ENCODE measurements at places on chromosomes 16 and 17.

GRCh38 chr17:40436636-40437035 is 6.6 kb upstream of the IGFBP4 start:
- no peak for DNase-seq

DNA sequence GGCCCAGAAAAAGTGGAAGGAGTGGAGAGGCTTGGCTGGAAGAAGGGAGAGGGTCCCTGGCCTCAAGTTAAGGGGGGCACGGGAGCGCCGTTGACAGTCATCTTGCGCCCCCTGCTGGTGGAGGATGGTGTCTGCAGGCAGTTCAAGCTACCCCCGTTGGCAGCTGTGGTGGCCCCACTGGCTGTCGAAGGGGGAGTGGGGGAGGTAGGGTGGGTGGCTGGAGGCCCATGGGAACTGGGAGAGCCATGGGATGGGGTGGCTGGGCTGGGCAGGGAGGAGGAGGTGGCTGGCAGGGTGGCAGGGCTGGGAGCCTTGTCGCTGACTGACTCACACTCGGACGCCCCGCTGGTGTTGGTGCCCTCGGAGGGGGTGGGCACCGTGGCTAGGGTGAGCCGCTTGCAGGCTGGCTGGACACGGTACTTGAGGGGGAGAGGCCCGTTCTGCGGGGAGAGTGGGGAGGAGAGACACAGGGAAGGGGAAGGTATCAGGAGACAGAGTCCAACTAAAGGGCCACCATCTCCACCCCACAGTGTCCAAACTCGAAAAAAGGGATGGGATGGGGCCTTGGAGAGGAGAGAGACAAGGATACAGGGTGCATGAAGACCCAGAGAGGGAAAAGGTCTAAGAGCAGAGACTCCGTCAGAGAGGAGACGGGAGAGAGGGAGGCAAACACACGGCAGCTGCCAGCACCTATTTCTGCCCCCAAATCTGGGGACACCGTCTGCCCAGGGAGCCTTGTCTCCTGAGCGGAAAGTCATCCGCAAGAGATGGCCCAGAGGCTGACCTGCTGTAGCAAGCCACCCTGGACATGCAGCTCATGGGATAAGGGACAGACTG is 5.2 kb downstream of the CISD3 start:
- DNase-seq: no peak

DNA sequence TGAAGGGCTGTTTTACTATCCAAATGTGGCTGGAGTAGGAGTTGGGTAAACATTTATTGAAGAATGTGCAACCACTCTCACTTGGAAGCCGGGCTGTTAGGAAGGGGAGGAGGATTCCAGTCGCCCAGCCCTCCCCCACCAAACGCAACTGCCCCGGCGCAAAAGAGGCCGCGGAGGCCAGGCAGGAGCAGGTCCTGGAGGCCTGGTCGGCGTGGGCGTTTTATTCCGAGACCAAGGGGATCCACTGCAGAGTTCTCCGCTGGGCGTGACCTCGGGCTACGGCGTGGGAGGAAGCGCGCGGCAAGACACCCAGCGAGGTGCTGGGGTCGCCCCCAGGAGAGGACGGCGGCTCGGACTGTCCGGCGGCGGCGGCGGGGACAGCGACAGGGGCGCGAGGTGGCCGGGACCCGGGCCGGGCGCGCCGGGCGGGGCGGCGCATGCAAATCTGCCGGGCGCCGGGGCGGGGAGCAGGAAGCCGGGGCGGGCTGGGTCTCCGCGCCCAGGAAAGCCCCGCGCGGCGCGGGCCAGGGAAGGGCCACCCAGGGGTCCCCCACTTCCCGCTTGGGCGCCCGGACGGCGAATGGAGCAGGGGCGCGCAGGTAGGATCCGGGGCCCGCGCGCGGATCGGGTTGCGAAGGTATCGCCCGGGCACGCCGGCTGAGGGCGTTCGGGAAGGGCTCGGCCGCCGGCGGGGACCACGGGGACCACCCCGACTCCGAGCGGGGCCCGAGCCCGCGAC is at the start of gene IL4R:
TSS of gene IL4R (plus strand) at position 553 of the 739 bp plus-strand sequence. CDS start 26,230 bp downstream, outside the sequence.
- DNase-seq: peak; percentile 54

DNA sequence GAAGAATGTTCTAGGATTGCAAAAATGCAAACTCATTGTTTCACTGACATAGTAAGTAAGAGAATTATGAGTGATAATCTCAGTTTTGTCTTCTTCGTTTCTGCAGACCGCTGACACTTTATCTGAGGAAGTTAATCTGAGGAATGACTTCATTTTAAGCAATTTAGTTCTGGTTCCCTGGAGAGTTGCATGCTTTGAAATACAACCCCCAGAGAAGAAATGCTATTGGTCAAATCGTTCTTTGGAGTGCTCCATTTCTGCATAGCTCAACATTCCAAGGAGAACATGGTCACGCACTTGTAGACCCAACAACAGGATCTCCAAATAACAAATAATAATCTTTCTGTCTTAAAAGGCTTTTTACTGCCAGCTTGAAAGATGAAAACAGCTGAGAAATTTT is 427.1 kb downstream of the GRIN2A start:
- no peak for DNase-seq

DNA sequence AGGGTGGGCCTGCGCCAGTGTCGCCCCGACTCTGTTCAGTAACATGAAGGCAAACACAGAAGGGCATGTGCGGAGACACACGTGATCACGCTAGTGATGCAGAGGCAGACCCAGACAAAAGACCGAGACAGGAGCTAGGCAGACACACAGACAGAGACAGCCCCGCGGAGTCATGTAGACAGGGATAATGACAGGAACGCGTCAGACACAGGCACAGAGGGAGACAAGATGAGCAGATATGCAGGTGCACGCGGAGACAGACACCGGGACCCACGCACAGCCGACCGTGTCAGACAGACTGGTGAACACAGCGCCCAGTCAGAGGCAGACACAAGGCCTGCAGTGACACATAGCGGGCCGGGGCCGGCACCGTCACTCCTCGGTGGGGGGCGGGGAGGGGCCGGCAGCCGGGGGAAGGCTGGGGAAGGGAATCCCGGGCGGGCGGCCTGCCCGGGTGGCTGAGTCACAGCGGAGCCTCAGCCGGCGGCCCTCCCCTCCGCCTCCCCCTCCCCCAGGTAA is 7.4 kb downstream of the KDM6B start:
- no peak for DNase-seq

DNA sequence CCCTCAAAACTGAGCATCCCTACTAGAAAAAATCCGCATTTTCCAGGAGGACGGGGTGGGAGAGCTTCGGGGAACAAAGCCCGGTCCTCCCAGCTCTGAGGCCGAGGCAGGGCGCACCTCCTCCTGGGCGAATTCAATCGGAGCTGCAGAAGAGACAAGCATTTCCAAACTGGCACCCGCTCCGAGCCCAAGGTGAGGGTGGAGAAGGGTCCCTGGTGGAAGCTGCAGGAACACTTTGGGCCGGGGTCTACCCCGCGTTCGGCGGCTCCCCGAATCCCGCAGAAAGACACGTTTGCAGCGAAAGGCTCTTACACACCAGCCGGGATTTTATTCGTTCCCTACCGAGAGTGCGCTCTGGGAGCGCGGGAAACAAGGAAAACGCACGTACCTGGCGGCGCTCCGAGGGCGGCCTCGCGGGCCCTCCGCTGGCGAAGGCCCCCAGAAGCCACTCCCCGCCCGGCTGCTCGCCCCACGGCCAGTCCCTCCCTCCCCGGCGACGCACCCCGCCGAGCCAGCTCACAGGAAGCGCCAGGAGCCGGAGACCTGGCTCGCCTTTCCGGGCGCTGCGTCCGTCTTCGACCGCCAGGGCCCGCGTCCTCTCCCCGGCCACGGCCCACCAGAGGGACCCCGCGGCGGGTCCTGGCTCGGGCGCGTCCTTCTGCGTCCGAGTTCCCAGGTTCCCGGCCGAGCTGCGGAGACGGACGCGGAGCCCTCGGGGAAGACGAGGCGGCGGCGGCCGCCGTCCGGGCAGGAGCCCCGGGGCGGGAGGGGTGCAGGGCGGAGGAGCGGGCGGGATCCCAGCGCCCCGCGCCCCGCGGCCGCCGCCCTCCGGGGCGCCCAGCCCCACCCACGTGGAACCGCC is 49.8 kb upstream of the BAHCC1 start:
- DNase-seq: peak; percentile 46

DNA sequence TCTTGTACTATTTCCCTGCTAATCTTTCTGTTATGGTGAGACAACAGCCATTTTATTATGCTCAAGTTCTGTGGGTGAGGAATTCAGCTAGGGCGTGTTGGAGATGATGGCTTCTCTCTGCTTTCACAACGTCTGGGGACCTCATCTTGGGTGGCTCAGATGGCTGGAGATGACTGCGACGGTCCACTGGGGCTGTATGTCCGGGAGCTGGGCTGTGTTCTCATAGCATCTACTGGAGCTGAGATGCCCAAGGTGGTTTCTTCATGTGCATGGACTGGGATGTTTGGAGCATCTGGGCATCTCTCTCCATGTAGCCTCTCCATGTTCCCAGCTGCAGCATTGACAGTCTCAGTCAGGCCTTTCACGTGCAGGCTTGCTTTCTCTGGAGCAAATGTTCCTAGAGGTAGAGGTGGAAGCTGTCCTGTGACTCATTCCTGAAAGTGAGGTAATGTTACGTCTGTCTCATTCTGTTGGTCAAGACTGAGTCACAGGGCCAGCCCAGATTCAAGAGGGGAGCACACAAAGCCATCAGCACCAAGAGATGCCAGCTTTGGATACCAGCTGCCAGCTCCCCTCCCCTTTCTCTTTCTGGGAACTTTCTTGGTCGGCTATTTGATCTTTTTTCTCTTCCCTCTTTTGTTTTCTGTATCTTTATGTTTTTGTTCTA is 96.2 kb downstream of the RAP1GAP2 start:
- DNase-seq: peak; percentile 10

DNA sequence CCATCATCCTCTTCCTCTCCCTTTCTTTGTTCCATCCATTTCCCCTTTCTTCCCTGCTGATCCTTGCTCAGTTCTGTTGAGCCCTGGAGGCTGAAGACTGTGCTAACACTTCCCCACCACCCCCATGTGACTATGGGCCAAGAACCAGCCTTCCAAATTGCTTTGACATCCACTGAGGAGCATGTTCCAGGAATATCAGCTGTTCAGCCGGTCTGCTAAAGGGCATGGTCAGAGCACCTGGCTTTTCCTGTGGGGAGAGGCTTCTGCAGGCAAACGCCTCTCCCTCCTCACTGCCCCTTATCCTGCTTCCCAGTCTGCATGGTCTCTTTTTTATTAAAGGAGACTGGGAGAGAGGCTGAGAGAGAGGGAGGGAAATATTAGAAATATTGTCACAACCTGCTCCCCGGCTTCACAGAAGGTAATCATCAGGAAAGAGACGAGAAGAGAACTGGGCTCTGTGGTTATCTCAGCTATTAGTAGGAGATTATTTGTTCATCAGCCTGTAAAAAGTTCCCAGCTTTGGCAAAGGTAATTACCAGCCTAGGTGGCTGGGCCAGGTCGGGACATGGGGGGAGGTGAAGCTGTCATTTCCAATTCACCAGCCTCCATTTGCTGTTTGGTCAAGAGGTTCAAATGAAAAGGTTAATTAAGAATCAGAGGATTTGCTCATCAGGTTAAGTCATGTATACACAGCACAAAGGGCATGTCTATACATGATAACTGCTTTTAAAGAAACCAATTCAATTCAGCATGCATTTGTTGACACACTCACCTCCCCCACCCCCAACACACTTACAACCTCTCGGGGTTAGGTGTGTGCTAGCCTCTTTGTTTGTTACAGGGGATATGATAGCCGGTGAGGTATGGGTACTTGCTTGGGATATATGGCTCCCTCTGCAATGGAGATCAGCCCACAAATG is 83.7 kb upstream of the CRHR1 start:
- no peak for DNase-seq

DNA sequence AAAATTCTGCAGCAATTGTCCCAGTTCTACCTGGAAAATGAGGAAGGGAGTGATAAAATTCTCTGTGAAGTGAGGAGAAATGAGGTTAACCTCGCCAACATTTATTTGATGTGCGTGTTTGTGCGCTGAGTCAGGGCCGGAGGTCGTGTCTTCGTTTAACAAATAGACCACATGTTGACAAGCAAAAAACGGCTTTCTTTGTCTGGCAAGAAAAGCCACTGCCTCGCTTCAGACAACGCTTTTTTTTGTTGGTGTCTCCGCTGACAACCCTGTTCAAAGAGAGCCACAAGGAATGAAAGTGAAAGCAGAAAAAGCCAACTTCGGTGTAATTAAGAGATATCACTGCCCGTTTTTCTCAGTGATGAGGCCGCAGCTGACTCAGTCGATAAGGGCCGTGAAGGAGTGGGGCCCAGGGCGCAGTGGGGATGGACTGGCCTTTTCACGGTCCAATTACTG is 510.6 kb downstream of the CDH13 start:
- peak; percentile 47 for DNase-seq

- DNase-seq: no peak
These were observed 8.3 kb downstream of the TMEM114 start for GRCh38 chr16:8581831-8582580.

DNA sequence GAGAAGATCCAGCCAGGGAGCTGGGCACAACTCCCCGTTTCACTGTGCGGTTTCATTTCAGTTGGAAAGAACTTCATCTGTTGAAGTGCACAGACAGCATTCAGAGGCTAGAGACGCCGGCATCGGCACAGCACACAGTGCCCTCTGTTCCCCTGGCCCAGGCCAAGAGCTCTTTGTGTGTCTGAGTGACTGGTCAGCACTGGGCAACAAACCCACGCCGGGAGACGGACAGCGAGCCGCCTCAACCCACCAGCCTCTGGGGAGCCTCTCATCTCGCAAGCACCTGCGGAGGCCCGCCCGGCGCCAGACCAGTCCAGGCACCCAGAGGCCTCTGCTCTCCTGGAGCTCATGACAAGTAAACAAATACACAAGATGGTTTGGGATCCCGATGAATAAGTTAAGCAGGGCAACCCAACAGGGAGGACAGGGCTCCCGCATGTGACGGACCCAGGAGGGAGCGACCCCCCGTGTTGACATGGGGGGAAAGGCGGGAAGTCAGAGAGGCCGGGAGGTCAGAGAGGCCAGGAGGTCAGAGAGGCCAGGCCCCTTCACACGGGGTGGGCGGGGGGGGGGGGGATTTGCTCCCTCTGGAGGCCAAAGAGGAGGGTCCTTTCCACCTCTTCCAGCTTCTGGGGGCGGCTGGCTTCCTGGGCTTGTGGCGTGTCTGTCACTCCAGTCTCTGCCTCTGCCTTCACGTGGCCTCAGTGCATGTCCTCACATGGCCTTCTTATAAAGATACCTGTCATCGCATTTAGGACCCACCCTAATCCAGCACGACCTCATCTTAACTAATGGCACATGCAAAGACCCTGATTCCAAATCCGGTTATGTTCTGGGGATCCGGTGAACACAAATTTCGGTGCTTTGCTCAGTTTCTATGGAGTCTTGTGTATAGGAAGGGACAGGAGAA is 25.8 kb upstream of the KLHDC4 start:
- DNase-seq: no peak

GRCh38 chr17:4270736-4271135 is 7.0 kb upstream of the ANKFY1 start:
- no peak for DNase-seq

Data from AG09309 (cell line).